ENCODE measurements at places on chromosomes 11 and 22. TPM values are rescaled to one million over a fixed set of nuclear protein-coding genes. Genes with fewer than 3 reads are reported as not detected.

GRCh38 chr22:30868663-30869385, 99.8 kb downstream of the MORC2 start:
- no peak overlapping the region for H3K27ac ChIP-seq
- H3K4me1 ChIP-seq = no peaks in the 10 kb centered on the region
- H3K36me3 ChIP-seq = no peaks in the 10 kb centered on the region
- no peak overlapping the region for H3K4me3 ChIP-seq

Gene CRYBB3
- not detected for total RNA-seq

DNA sequence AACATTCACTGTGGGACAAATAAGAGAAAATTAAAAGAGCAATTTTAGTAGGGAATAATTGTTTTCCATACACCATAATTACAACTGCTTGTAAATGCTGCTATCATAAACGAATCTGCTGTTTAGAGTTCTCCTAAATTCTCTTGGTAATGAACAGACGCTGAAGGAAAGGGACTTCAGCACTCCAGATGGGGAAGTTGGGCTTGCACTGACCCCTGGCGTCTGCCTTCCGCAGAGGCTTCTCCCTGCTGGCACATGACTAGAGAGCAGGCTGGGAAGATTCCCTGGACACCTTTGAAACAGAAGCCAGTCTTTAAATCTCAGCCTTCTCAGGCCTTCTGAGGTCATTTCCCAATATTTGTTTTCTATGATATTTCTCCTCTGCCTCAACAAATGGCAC, 84.1 kb downstream of the NXPE2 start:
- peak; percentile 80 for DNase-seq
- H3K4me3 ChIP-seq = no peak overlapping the region
- H3K4me1 ChIP-seq = no peaks in the 10 kb centered on the region
- H3K36me3 ChIP-seq = no peaks in the 10 kb centered on the region

DNA sequence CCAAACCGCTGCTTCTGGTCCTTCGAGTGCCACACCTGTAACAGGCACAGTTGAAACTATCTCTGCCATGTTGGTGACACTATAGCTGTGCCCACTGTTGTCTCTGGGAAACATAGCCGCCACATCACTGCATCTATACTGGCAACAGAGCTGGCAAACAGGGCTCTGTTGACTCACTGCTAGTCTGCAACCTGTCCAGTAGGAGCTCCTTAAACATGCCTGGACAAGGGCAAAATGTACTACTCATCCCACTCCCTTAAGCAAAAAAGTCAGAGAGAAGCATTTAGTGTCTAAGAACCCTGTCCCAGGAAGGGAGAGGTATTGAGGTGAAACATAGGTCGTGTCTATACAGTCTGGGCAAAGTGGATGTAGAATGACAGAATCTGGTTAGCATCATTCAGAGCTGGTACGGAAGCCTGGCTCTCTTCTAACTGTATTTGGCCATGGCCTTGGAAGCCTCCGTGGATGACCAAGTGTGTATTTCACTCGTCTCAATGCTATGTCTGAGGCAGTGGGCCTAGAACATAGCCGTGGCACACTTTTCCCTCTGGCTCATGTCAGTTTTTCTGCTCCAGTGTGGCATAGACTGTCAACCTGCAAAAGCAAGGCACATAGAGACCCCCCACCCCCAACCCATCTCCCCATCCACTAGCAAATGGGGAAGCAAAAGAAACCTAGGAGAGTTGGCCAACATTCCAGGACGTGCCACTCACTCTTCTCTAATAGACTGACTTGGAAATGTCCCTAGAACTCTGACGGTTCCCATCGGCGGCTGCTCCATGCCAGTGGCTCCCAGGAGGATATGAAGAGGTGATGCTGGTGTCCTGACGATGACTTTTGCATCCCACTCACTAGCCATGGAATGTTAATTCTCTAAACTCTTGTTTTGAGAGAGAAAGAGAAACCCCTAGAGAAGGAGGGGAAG, 21.4 kb upstream of the PISD start:
- DNase-seq = peak; percentile 58
- peaks cover 15% of the 10 kb centered on the region for H3K36me3 ChIP-seq
- no peaks in the 10 kb centered on the region for H3K27me3 ChIP-seq
- H3K4me1 ChIP-seq = no peaks in the 10 kb centered on the region
